Activated CD4-positive, alpha-beta T cell treated with anti-CD3 and anti-CD28 coated beads for 1 hour (primary cell): ENCODE measurements at places on chromosomes 12 and 14.
A peak's percentile ranks its signal among the peaks of the same experiment; 100 is the strongest.

DNA sequence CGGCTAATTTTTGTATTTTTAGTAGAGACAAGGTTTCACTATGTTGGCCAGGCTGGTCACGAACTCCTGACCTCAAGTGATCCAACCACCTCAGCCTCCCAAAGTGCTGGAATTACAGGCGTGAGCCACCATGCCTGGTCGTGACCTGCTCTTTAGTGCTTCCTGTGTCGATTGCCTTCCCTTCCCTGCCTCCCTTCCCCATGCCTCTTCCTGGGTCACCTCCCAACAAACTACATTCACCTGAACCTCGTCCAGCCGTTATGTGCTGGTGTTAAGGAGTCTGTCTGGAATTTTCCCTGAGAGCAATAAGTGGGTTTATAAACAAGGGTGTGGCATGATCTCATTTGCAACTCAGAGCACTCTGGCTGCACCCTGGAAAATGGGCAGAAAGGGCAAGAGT lies 32.1 kb upstream of the C12orf76 start:
- DNase-seq: no peak

DNA sequence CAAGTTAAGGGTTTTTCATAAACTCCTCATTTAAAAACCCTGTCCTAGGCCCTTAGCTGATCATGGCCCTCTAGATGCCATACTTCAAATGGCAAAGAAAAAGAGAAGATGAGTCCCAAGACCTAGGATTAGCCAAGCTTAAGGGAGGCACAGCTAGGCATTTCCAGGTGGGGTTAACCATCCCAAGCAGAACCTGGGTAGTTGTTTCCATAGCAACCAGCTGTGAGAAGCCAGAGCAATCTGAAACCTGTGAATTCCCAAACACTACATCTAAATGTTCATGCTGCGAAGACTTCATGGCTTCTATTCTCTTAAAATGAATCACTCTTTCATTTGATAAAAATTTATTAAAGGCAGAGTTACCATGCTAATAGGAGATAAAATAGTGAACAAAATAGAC lies 372.9 kb downstream of the C12orf50 start:
- no peak for DNase-seq

GRCh38 chr14:30525833-30526232 lies 33.1 kb upstream of the G2E3 start:
- DNase-seq: no peak

DNA sequence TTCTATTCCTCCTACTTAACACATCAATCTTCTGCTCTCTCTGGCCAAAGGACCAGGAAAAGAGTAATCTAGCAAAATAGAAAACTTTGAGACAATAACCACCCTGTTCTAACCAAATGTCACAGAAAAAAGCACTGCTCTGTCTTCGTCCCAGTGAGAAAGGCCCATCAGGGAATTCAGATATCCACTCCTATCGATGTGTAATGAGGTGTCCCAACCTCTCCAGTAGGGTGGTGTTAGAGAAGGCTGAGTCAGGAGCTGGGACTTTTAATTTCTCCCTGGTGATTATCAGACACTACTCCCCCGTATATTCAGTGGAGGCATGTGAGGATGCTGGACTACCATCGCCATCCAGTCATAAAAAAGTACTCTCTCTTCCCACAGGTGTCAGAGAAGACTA lies 130.3 kb downstream of the TMTC3 start:
- DNase-seq: no peak

GRCh38 chr12:112219195-112219594 lies 93.8 kb downstream of the TRAFD1 start:
- no peak for DNase-seq

GRCh38 chr12:82425241-82425640 lies 66.9 kb downstream of the METTL25 start:
- DNase-seq: no peak

- no peak for DNase-seq
Measured at GRCh38 chr12:2385529-2385928, 332.7 kb downstream of the CACNA1C start.

- DNase-seq: no peak
Measured at GRCh38 chr12:38926501-38926900, 21.1 kb upstream of the CPNE8 start.

- no peak for DNase-seq
Measured at GRCh38 chr12:49930515-49931288, 19.8 kb upstream of the AQP2 start.

- no peak for DNase-seq
Measured at GRCh38 chr12:53561590-53561953, 54.3 kb upstream of the NPFF start.

DNA sequence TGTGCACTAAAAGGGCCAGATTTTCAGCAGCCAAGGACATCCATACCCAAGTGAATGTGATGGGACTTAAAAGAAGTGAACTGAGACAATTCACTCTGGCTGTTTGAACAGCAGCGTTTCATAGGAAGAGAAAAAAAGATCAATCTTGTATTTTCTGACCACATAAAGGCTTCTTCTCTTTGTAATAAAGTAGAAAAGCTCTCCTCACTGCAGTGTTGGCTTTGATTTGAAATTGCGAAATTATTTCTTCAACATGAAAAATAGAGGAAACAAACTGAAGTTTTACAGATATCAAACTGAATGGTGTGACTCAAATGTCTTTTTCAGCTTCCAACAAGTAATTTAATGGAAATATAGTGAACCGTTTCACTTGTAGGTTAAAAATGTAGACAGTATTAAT lies 11.3 kb upstream of the KCNMB4 start:
- no peak for DNase-seq

GRCh38 chr12:47747126-47747525 lies 11.6 kb downstream of the RAPGEF3 start:
- DNase-seq: no peak

DNA sequence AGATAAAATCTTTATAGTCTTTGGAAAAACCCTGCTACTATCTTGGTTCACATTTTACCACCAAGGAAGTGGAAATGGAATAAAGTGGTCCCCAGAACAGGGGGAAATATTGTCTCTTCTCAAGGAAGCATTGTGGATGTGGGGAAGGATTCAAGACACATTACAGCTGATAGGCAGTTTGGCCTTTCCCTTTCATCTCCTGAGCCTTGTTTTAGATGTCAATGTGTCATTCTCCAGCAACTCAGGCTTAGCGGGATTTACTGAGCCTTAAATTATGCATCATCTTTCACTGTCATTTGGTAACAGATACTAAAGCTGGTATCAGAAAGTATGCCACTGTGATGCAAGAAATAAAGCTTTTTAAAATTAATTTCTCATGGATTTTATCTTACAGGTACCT lies 136.2 kb downstream of the STXBP6 start:
- no peak for DNase-seq

DNA sequence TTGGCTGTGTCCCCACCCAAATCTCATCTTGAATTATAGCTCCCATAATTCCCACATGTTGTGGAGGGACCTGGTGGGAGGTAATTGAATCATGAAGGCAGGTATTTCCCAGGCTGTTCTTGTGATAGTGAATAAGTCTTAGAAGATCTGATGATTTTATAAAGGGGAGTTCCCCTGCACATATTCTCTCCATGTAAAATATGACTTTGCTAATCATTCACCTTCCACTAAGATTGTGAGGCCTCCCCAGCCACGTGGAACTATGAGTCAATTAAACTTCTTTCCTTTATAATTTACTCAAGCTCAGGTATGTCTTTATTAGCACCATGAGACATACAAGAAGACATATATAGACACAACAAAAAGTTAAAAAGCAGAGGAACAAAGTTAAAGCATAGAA lies 120.0 kb downstream of the CPNE8 start:
- no peak for DNase-seq

- DNase-seq: peak; percentile 48
Measured at GRCh38 chr14:102063109-102063807, 23.6 kb downstream of the HSP90AA1 start.

DNA sequence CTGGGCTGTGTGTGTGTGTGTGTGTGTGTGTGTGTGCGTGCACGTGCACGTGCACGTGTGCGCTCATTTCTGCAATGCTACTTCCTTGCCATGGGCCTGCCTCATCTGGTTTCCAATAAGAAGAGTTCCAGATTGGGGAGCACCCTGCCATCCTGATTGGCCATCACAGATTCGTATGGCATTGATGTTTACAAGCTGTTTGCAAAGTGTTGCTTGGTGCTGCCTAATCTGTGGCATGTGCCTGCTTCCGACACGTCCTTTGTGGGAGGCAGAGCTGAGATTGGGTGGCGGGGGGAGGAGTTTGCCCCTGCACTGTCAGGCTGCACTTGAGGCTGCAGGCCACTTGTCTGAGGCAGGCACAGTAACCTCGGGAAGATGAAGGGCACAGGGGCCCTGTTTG lies 39.2 kb downstream of the SAMD4A start:
- no peak for DNase-seq

DNA sequence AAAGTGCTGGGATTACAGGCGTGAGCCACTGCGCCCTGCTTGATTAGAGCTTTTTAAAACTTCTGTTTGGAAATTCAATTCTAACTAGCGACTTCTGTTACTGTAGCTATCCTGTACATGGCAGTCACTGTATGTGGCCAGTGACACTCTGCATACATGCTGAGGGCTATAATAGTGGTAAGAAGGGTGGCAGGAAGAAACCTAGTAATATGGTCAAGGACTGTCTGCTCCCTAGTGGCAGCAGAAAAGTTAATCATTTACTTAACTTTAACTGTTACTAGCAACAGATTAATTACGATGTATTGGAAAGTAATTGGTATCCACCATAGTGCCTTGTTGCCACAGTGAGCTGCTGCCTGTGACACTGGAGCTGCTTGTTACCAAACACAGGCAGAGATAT lies 149.0 kb downstream of the KITLG start:
- no peak for DNase-seq

DNA sequence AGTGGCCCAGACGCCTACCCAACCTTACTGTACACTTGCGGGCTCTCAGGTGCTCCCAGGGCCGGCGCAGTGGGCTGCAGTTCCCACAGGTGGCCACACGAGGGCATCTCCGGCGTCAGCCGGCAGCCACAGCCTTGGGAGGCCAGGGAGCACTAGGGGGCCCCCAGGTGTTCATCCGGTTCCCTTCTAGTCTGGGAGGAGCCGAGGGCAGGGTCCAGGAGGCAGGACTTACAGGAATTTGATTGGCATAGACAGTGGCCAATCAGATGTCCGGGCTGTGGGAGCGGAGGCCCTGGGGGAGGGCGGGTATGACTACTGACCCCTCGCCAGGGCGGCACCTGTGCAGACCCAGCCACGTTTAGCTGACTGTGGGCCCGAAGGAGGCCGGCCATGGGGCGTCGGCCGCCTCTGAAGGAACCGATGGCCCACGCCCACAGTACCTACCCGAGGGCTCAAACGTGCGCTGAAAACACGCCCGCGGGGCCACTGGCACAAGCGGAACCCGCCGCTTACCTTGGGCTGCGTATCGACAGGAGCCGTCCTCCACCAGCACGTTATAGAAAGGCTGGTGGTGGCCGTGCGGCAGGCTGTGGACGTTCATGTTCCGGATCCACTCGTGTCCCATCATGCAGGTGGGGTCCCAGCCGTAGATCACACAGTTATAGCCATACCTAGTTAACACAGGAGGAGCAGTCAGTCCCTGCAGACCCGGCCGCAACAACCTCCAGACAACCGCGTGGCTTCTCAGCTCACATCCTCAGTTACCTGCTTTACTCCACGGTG lies 34.8 kb downstream of the FBXO21 start:
- DNase-seq: peak; percentile 52

GRCh38 chr14:68797121-68797670 lies 4.3 kb upstream of the ZFP36L1 start:
- no peak for DNase-seq

DNA sequence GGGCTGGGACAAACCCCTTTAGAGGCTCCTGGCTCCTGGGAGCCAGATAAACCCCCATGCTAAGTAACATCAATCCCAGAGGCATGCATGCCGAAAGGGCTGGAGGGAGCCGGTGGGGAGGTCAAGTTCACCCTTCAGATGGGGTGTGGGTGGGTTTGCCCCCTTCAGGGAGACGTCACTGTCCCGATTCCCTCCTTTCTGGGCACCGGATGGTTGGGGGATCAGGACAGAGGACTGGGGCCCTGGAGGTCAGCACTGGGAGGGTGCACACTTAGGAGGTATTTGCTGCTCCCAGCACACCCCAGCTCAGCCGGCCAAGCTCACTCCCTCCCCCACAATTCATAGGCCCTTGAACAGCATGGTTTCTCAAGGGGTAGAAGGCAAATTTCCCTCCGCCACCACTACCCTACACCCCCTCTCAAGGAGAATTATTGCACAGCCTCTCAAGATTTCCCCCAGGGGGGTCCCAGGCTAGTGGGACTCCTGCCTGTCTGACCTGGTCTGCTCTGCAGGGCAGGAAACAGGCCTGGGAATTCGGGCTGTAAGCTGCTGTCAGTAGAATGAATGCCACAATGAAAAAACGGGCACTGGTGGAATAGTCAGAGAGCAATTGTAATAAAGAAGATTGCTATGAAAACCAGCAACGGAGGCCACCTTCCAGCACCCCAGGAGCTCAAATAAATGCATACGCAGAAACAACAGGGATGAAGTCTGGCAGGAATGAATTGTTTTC lies 63.5 kb downstream of the GALNT16 start:
- no peak for DNase-seq

DNA sequence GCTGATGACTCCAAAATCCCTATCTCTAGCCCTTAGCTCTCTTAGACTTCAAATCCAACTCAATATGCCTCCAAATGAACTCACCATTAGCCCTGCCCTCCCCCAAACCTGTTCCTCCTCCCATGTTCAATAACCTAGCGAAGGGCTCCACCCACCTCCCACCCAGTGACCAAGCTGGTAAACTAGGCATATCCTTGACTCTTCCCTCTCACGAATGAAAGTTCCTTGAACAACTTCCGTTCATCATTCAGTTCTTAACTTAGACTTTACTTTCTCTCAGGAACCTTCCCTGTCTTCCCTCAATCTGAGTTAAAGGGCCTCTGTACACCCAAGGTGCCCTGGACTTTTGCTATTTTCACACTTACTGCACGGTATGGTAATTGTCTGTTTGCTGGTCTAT lies 1.9 kb upstream of the KLHDC1 start:
- no peak for DNase-seq

- DNase-seq: peak; percentile 72
Measured at GRCh38 chr12:124906606-124907261, 7.7 kb downstream of the UBC start.

DNA sequence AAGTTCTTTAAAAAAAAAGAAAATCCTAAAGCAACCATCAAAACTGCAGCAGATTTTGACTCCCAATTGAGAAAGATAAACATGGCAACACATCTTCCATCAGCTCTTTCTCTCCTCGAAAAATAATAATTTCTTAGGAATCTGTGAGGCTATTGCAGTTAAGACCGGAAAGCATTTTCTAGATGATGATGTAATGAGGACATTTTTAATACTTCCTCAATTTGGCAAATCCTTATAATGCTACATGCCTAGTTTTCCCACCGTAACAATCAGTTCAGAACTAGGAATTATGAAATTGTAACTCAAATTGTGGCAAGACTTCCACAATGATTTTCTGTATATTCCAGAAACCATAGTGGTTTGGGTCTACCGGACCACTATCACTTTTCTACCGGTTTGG lies 180.9 kb upstream of the PDE3A start:
- DNase-seq: no peak

- no peak for DNase-seq
Measured at GRCh38 chr14:61577506-61577931, 117.8 kb upstream of the HIF1A start.

GRCh38 chr14:22837114-22837749 lies 847 bp downstream of the MMP14 start:
- DNase-seq: no peak
